Epithelial cell of umbilical artery (primary cell): ENCODE measurements at places on chromosomes 7 and 10. TPM values are rescaled to one million over a fixed set of nuclear protein-coding genes. Genes with fewer than 3 reads are reported as not detected.

The LRRTM3 gene
- total RNA-seq = not detected in 2 replicates

The FAM25G gene
- total RNA-seq = not detected in 2 replicates

The THSD7A gene
- total RNA-seq = 14.3 and 15.5 TPM in 2 replicates

The ICA1 gene
- total RNA-seq = 27.2 and 40.0 TPM in 2 replicates

The SFTPA1 gene
- not detected in 2 replicates for total RNA-seq

The NCF1 gene
- not detected in 2 replicates for total RNA-seq

The NDUFA5 gene
- total RNA-seq = 39.3 and 62.8 TPM in 2 replicates
